Suppressor macrophage treated with lipopolysaccharide for 1 hour (primary cell): ENCODE measurements at places on chromosomes 11 and 22.
A peak's percentile ranks its signal among the peaks of the same experiment; 100 is the strongest.

DNA sequence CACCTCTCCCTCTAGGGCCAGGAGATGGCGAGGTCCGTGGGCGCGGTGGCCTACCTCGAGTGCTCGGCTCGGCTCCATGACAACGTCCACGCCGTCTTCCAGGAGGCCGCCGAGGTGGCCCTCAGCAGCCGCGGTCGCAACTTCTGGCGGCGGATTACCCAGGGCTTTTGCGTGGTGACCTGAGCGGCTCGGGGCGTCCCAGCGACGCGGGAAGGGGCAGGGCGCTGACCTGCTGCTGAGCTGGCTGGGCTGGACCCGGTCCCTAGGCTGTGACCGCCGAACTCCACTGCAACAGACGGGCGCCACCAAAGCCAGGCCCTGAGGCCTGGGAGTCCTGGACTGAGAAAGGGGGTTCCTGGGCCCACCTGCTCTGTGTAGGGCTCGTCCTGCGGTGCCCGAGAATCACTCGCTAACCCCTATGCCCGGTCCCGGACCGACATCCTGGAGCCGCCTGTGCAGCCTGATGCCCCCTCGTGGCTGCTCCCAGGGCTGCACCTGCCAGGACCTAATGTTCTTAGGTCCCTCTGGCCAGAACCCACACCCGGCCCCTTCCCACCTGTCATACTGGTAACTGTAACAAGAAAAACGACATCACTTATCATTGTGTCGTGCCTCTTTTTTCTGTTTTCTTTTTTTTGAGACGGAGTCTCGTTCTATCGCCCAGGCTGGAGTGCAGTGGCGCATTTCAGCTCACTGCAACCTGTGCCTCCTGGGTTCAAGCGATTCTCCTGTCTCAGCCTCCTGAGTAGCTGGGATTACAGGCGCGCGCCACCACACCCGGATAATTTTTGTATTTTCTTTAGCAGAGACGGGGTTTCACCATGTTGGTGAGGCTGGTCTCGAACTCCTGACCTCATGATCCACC lies 15.0 kb downstream of the RHOD start:
- peak; percentile 76 for DNase-seq

DNA sequence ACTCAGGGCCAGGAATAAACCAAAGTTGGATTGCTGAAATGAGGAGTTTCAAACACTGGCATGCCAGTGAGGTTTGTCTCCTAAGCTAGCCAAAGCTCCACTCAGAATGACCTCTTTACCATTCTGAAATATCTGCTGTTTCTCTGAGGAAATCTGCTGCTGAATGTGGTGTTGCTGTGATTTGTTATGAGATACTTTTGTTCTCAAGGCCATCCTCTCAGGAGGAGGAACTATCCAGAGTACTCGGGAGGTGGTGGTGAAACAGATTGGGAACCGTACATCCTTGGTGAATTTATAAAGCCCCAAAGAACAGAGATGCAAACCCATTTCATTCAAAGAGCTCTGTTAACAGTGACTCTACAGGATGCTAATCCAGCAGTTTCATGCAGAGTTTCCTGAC lies 50.5 kb downstream of the BDNF start:
- DNase-seq = no peak

GRCh38 chr11:32310214-32310601 lies 125.1 kb downstream of the WT1 start:
- no peak for DNase-seq

DNA sequence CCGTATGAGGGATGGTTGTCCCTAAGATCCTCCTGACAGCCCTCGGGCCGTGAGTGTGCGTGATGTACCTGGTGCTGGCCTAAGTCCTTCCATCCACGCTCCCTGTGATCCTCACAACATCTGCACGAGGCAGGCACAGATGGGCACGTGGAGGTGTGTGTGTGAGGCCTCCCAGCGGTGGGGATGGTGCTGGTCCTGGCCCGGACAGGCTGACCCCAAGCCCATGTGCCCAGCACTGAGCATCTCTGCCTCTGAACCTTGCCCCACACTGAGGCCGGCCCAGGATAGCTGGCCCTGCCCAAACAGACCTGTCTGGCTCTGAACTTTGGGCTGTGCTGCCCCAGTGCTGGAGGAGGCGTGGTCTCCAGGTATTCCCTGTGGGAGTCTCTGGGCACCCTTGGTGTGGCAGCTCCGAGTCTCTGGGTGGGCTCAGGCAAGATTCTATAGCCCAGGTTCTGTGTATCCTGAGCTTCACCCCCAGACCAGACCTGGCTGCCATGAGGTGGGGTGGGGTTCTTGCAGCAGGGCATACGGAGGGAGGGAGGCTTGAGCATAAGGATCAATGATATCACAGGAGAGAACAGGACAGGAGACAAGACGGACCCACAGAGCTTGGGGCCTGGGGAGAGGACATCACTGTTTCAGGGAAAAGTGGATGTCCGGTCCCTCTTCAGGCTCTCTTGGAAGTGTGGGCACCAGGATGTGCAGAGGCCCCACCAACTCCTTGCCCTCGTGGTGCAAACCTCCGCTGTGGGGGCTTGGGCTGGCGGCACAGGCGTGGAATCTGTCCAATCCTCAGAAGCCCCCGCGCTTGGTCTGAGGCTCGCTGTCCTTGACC lies 881.8 kb downstream of the BRD1 start:
- no peak for DNase-seq

DNA sequence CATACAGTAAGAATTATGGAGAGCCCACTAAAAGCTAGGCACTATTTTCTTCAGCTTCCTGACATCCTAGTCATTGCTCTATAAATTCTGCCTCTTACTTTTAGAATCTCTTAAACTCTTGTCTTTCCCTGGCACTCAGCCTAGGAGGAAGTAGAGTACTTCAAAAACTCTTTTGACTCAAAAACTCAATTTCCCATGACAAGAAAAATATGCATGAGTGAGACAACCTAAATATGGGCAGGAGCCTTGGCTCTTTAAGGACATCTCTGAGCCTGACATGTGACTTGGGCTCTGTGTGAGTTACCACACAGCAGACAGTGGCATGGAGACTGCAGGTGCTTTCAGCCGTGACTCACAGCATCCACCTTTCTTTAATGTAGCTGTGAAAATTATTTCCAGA lies 97.5 kb upstream of the CCDC179 start:
- no peak for DNase-seq

GRCh38 chr11:118265954-118266353 lies 1.9 kb upstream of the MPZL2 start:
- DNase-seq = no peak

- peak; percentile 59 for DNase-seq
Observed at GRCh38 chr11:9573775-9574621, 528 bp downstream of the WEE1 start.

GRCh38 chr11:61004180-61004611 lies 32.7 kb downstream of the CD6 start:
- DNase-seq = no peak

GRCh38 chr11:133107136-133107535 lies 425.2 kb downstream of the OPCML start:
- DNase-seq = no peak

- no peak for DNase-seq
Observed at GRCh38 chr22:41902016-41902415, 12.9 kb downstream of the SHISA8 start.

GRCh38 chr11:119573858-119574257 lies 150.9 kb upstream of the THY1 start:
- peak; percentile 66 for DNase-seq

DNA sequence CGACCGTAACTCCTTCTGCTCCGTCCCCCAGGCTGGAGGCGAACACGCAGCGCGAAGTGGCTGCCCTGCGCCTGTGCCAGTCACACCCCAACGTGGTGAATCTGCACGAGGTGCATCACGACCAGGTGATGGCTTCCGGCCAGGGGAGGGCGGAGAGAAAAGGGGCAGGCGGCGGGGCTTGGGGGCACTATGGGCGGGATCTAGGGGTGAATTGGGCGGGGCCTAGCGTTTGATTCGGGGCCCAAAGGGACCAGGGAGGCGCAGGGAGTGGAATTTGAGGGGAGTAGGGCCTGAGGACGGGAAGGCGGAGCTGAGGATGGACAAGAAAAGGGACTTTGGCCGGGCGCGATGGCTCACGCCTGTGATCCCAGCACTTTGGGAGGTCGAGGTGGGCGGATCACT lies 9.7 kb downstream of the RPS6KA4 start:
- no peak for DNase-seq

DNA sequence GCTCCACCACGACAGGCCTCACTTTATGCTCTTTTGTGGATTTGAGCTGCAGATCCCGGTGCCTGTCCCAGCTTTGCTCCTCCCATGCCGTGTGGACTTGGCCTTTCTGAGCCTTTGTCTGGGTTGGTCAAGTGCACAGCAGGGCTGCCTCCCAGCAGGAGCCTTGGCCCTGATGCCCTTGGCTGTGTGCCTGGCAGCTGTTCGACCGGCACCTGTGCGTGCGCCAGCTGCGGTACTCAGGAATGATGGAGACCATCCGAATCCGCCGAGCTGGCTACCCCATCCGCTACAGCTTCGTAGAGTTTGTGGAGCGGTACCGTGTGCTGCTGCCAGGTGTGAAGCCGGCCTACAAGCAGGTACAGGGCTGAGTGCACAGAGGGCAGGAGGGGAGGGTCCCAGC lies 46.5 kb downstream of the MYO7A start:
- no peak for DNase-seq

GRCh38 chr11:612201-612960 lies 3.4 kb downstream of the IRF7 start:
- DNase-seq = peak; percentile 47

DNA sequence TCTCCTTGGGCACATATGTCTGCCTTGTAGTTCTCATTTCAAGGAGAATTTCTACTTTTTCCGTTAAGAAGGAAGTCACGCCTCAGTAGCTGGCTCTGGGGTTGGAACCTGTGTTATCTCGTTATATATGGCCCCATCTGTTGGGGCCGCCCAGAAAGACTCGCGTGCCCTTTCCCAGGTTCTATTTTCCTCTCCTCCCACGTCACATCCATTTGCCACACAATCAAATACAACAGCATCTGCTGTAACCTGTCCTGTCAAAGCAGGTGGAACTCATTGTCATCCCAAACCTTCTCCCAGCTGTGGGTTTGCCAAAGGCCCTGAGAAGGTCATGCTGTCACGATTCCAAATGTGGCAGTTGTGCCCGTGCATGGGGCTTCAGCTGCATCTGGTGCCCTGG lies 213.1 kb upstream of the ZBED5 start:
- no peak for DNase-seq

DNA sequence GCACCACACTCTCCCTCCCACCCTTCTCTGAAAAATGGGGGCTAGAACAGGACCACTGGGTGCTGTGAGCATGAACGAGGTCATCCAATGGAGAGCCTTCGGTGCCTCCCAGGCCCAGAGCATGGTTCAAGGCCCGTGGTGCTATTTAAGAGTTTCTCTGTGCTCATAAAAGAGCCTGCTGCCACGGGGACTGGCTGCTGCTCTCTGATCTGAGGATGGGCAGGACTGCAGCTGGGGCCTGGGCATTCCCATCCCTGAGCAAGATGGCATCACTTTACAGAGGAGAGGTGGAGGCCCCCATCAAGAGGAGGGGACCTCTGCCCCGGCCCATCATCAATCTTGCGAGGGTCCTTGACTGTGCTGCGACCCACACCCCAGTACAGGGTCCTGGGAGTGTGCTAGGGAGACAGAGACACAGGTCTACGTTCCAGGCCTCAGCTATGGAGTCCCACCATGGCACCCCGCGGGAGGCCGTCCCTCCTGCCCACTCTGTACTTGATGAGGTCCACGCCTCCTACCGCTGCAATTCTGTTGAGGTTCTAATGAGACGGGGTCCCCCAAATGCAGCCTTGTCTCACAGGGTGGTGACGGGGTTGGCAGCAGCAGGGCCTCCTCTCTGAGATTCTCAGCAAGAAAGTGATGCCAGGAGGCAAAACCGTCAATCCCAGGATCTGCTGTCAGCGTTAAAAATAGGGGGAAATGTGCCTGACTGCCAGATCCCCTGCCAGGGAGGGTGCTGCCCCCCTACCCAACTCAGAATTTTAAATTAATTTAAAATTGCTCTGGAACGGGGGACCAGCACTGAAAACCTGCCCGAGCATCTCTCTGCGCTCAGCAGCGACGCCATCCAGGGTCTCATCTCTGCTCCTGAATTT lies 405.4 kb downstream of the SHANK2 start:
- DNase-seq = no peak

DNA sequence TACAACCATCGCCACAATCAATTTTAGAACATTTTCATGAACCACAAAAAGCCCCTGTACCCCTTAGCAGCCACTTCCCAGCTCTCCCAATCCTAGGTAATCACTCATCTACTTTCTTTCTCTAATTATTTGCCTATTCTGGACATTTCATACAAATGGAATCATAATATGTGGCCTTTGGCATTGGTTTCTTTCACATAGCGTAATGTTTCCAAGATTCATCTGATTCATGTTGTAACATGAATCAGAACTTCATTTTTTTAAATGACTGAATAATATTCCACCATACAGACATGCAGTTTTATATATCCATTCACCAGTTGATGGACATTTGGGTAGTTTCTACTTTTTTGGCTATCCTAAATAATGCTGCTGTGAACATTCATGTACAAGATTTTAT lies 56.2 kb upstream of the RCN1 start:
- DNase-seq = no peak

DNA sequence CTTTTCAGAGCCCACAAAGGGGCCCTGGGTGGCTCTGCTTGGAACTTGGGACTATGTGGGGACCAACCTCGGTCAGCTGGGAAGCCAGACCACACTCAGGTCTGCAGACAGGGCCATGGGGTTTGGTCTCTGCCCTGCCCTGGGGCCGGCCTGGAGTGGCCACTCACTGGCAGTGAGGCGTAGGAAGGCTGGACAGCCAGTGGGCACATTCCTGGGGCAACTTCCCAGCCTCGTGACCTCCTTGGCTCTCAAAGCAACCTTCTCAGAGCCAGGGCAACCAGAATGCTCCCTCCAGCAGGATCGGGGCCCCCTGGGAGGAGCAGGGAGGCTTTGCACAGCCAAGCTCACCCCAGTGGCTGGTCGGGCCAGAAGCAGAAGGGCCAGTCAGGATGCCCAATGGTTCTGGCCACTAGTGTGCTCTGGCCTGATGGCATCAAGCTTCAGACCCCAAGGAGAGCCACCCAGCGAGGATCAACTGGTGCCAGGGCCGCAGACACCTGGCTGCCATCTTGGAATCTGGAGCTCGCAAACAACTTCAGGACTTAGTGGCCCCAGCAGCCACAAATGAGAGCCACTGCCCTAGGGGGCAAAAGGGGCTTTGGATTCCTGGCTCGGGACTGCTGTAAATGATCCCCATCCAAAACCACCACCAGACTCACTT lies 87.1 kb downstream of the MYEOV start:
- DNase-seq = no peak

DNA sequence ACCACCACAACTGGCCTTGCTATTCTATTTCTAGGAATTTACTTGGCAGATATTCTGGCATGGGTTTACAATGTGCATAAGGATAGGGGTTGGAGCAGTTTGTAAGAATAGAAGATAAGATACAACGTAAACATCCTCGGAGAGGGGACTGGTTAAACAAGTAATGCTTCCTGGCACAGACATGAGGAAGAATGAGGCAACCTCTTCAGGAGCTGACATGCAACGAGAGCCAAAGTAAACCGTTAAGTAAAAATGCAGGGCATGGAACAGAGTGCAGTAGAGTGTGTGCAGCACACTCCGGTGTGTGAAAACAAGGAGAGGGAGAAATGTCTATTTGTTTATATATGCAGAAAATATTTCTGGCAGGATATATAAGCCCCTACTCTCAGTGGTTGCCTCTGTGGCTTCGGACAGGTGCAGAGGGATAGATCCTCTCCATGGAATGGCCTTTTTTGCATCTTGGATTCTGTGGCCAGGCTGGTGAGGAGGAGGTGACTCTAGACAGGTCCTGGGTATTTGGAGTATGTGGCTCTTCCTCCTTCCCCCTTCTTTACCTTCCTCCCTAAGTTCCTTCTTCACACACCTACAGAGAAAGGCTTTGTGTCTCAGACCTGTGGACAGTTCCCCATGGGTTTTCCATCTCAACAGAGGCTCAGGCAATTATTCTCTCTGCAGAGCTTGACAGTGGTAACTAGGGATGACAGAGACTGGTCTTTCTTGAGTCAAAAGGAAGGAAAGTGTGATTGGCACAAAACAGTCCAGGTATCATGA lies 2.5 kb downstream of the RAB36 start:
- no peak for DNase-seq
